ENCODE measurements at places on chromosomes 5 and 9.

- no peak for DNase-seq
These were observed 26.7 kb upstream of the PSD2 start for GRCh38 chr5:139768807-139769465.

DNA sequence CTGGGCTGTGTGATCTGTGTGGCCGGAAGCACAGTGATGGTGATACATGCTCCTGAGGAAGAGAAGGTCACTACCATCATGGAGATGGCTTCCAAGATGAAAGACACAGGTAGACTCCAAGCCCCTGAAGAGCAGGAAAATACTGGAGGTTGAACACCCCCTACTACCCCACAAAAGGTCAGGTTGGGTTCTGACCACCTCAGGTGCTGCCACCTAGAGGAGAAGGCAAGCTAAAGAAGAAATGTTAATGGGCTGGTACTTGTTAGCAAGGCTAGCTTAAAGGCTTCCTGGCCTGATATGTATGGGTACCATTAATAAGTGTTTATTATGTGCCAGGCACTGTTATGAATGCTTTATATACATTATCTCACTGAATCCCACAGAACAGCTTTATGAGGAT lies 11.7 kb downstream of the NIPAL4 start:
- DNase-seq, result no peak

GRCh38 chr5:149615976-149616375 lies 34.7 kb downstream of the ARHGEF37 start:
- no peak for DNase-seq

GRCh38 chr9:101706997-101707396 lies 31.4 kb downstream of the GRIN3A start:
- DNase-seq, result no peak

DNA sequence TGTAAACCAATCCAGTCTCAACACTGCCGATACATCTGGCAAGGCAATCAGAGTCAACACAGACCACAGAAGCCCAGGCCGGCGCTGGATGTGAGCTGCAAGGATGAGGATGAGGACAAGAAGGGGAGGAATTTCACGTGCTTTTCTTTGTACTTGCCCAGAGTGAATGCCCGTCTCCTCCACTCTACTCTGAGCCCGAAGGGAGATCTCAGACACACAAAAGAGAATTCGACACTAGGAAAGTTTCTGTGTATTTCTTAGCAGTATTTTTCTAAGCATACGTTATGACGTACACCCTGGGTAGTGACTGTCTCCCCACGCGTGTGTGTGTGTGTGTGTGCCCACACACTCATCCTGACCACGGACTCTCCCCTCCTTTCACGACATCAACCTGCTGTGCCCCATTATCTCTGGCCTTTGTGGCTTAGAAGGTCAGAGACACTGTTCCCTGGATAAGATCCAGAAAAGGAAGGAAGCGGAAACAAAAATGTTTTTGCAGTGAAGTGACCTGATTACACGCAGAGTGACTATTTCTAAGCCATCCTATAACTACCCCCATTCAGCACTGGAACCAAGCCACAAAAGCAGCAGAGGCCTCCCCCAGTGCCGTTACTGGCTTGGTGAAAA lies 227.3 kb upstream of the DAPK1 start:
- no peak for DNase-seq

DNA sequence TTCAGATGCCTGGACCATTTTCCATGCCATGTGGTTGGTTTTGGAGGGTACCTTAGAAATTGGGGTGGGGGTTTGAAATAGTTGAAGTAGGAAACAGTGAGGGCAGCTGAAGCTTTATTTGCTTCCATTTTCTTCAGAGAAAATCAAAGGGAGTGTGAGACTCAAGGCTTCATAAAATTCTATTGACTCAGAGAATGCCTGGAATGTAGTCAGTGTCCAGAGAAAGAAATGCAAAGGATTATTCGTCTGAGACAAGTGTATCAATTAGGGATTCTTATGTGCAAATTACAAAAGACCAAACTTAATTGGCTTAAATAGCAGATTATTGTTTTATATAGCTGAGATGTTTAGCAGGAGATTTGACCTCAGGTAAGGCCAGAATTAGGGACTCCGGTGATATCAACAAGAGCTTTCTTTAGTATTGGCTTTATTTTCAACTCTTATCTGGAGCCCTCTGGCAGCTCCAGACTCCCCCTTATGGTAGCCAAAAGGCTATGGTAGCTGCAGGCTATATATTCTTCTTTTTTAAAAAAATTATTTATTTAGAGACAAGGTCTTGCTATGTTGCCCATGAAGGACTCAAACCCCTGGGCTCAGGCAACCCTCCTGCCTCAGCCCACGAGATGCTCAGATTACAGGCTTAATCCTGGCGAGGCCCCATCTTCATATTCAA lies 38.9 kb downstream of the PTTG1 start:
- no peak for DNase-seq

GRCh38 chr5:79890119-79890929 lies 100.7 kb downstream of the MTX3 start:
- DNase-seq, result no peak

Data from activated gamma-delta T cell treated with Interleukin-2 at 50 U/mL for 16 hours (primary cell).